Right forelimb (tissue), 1 donor: ENCODE measurements at places on chromosomes 2 and 18.
A peak's percentile ranks its signal among the peaks of the same experiment; 100 is the strongest.

DNA sequence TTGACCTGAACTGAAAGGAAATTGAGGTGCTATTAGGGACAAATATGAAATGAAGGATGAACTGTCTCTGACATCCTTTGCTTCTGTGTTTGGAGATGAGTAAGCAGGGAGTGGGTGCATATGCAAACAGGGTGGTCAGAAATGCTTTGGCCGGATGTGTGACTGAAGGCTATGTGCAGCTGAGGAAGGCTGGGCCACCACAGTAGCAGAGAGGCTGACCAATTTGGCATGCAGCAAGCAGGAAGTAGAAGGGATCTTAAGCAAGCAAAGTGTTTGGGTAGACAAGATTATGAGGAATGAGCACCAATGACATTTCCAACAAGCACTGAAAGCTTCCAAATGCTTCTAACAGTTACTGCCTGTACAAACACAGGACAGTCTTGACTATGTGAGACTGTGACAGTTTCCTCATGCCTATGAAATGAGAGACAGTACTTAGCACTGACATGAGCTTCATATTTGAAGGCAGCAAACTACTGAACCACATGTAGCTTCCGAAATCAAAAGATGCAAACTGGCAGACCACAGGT is 3.3 kb upstream of the ACTR3 start:
- DNase-seq, result no peak

GRCh38 chr2:239230318-239231052 is 170.3 kb downstream of the HDAC4 start:
- DNase-seq, result peak; percentile 38

DNA sequence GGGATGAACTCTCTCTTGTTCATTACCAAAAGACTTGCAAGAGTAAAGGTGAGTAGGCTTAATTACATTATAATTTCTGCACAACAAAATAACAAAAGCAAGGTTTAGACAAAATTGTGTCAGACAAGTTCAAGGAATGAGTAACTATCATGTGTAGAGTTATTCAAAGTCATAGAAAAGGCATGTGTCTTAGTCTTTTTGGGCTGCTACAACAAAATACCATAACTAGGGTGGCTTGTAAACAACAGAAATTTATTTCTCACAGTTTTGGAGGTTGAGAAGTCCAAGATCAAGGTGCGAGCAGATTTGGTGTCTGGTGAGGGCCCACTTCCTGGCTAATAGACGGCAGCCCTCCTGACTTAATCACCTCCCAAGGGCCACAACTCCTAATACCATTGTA is 37.6 kb downstream of the IL1R2 start:
- DNase-seq, result no peak

DNA sequence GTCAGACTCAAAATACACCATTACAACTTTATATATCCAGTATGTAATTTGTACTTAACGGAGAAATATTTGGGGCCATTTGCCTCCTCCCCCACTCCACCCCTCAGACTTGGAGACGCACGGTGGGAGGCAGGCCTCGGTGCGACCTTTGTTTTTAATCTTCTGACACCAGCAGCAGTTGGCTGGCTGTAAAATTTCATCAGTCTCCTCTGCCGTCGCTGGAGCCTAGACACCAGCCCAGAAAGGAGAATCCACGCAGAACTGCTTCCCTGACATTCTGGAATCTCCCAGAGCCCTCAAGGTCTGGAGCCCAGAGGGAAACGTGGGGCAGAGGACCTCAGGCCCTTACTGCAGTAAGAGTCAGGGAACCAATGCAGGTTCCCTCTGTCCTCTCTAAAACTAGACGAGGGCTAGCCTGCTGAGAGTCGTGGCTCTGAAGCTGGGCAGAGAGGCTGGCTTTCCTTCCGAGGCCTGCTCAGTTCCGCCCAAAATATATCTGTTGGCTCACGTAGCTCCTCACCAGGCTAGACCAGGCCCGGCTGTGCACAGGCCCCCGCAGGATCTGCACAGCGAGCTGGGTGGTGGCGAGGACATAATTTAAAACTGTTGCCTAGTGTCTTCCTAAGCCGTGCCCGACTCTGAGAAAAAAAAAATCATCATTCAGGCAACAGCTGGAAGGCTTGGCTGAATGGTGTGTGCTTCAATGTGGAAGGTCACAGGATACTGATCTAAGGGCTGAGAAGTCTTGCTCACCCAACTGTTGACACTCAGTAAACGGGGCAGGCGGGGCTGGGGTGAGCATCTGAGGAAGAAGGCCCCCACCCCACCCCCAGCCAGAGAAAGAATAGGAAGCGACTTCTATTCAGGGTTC is 40.4 kb downstream of the EN1 start:
- no peak for DNase-seq

DNA sequence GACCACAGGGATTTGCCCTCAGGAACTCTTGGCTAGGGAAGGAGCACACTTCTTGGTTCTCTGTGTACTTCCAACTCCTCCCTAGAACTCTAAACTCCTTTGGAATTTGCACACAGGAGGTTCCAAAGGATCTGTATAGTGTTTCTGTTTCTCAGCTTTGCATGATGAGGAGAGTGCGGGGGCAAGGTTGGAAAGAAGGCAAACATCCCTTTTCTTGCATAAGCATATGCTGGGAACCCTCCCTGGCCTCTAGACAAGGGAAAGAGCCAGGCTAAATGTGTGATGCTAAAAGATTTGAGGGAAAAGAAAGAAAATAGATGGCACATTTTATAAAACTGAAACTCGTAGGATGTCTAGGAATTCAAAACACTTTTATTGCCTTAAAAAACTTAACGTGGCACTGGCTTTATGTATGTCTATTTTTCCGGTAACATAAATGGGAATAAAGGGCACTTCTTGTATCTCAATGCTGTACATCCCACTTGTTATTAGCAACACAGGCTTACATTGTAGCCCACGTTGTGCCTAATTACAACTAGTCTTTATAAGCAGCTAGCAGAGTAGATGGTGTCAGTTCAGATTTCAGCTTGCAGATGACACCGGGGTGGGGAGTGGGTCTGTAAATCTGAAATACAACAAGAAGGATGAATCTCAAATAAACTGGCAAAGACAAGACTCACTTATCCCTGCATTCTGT is 165.8 kb downstream of the GPD2 start:
- DNase-seq, result no peak
